Esophagus muscularis mucosa (tissue), 4 donors: ENCODE measurements at places on chromosomes 1 and 21.

- no peak for DNase-seq
Measured at GRCh38 chr1:200518524-200518923, 102.0 kb downstream of the KIF14 start.

DNA sequence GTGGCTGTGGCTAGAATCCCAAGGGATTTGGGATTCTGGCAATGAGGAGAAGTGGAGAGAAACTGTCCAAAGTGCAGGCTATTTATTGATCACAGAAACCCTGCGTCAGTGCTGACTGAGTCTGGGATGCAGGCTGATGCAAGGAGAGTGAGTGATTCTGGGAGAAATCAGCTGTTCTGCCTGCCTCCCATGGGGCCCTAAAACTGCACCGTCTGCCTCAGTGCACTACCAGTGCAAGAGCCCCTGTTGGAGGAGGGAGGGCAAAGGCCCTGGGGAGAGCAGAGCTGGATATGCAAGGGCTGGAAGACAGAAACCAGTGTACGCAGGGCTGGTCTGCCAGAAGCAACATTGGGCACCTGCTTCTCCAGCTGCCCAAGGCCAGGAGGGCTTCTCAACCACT lies 42.6 kb downstream of the C1orf198 start:
- peak; percentile 87 for DNase-seq

DNA sequence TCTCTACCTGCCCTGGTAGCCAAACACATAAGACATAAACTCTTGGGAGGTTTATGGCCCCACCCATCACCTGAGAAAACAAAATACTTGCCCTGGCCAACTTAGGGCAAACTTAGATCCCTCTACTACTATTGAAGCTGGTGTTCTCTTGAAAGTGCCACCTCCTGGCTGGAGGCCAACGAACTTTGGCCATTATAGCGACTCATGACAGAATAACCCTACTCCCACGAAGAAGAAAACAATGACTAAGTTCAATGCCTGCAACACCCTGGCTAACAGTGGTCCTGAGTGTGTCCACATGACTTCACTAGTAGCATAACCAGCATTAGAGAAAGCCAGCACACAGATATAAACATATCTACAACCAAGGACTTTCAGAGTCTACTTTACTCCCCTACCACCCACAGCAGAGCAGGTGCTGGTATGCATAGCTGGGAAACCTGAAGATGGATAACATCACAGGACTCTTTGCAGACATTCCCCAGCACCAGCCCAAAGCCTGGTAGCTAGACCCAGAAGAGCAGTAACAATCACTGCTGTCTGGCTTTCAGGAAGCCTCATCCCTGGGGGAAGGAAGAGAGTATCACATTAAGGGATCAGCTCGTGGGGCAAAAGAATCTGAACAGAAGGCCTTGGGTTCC lies 81.0 kb downstream of the SLC30A10 start:
- no peak for DNase-seq

- DNase-seq, result no peak
Measured at GRCh38 chr21:46610018-46610701, 5.3 kb upstream of the S100B start.

DNA sequence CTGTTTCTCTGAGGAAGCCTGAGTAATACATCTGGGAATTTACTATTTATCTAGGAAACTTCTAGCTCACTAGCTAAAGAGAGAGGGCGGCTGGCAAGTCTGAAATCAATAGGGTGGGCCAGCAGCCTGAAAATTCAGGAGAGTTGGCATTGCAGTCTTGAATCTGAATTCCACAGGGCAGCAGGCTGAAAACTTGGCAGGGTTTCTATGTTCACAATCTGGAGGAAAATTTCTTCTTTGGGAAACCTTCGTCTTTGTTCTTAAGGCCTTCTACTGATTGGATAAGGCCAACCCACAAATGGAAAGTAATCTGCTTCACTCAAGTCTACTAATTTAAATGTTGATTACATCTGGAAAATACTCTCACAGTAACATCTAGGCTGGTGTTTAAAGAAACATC lies 101.0 kb upstream of the COG2 start:
- DNase-seq, result peak; percentile 29
